ENCODE measurements at places on chromosomes 1 and 21.
A peak's percentile ranks its signal among the peaks of the same experiment; 100 is the strongest.

GRCh38 chr1:37347104-37347649 is 127.2 kb upstream of the ZC3H12A start:
- DNase-seq = no peak

DNA sequence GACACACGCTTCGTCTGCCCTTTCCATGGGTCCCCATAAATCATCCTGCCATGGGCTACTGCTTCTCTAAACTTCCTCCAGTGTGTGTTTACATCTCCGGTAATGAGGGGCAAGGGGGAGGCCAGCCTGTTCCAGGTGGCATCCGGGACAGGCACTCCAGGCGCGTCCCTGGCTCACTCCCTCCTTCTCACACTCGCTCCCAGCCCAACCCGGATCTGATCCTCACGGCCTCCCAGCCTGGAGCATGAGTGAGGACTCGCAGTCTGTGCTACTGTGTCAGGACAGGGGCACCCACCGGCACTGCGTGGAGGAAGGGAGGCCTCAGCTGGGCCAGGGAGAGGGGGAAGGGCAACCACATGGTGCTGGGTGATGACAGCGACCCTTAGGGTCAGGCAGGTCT is 225.4 kb downstream of the TRABD2B start:
- no peak for DNase-seq

DNA sequence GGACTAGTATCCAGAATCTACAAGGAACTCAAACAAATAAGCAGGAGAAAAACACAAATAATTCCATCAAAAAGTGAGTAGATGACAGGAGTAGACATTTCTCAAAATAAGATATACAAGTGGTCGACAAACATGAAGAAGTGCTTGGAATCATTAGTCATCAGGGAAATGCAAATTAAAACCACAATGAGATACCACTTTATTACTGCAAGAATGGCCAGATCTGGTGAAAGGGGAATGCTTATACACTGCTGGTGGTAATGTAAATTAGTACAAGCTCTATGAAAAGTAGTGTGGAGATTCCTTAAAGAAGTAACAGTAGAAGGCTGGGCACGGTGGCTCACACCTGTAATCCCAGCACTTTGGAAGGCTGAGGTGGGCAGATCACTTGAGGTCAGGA is 73.8 kb downstream of the POU2F1 start:
- no peak for DNase-seq

- DNase-seq = peak; percentile 83
Measured at GRCh38 chr1:31593770-31594632, 17.7 kb downstream of the TINAGL1 start.

DNA sequence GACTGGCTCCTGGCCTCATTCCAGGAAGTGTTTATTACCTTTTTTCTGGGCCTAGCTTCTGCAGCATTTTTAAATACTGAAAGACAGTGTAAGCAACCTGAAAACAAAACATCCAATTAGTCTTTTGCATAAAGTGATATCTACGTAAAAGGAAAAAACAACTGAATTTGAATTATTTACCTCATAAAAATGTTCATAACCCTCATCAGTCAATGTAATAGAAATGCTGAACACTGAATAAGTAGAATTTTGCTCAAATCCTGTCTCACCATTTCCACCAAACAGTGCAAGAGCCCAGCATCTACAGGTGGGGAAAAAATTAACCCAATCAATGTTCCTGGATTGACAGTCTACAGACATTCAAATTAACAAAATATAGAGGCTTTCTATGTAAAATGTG is 64.0 kb downstream of the NRDC start:
- DNase-seq = no peak

DNA sequence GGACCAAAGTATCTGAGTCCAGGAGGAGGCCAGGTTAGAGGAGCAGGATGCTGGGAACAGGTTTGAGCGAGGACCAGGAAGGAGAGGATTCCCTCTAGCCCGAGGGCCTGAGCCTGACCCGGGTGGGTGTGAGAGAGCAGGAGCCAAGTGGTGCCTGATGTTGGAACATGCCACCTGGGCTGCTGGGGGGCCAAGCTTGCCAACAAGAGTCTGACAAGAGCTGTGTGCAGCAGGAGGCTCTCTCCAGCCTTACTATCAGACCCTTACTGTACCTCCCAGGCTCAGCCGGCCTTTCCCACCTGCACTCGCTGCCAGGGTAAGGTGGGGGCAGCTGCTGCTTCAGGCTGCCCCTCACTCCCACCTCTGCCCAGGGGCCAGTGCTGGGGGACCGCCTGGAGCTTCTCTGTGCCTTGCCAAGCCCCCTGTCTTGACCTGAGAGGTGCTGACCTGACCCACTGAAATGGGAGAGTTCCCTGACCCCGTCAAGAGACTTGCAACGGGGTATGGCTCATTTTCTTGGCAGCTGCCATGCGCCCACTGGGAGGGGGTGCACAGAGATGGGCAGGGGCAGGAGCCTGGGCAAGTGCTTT is 159.6 kb upstream of the VAMP3 start:
- DNase-seq = no peak

GRCh38 chr1:227946624-227947385 is 927 bp downstream of the WNT9A start:
- peak; percentile 77 for DNase-seq

DNA sequence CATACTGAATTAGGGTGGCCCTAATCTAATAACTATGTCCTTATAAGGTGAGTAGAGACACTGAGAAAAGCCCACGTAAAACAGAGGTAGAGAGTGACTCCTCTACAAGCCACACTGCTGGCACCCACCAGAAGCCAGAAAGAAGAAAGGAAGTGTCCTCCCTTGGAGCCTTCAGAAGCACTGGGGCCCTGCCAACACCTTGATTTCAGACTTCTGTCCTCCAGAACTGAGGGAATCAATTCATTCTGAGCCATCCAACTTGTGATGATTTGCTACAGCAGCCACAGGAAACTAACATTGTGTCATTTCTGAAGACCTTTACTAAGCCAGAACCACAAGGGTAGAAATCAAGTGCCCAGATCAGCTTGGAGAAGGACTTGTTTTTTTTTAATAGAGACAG is 15.0 kb downstream of the GNB1 start:
- DNase-seq = peak; percentile 31

- DNase-seq = peak; percentile 97
Measured at GRCh38 chr1:186620566-186621350, 59.5 kb downstream of the PTGS2 start.

GRCh38 chr1:202659974-202660373 is 50.3 kb downstream of the SYT2 start:
- no peak for DNase-seq

- no peak for DNase-seq
Measured at GRCh38 chr1:200909071-200909470, 14.4 kb downstream of the INAVA start.

DNA sequence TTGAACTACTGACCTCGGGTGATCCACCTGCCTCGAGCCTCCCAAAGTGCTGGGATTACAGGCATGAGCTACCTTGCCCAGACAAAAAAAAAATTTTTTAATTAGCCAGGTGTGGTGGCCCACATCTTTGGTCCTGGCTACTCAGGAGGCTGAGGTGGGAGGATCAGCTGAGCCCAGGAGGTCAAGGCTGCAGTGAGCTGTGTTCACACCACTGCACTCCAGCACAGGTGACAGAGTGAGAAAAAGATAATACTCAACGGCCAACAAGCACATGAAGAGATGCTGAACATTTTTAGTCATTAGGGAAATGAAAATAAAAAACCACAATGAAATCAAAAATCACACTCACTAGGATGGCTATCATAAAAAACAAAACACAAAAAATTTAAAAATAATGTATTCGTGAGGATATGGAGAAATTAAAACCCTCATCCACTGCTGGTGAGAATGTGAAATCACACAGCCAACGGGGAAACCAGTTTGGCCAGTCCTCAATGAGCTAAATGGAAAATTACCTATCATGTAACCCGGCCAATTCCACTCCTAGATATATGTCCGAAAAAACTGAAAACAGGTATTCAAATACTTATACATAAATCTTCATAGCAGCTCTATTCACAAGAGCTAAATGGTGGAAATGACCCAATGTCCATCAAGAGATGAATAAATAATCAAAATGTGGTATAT is 41.2 kb downstream of the ENAH start:
- DNase-seq = no peak

DNA sequence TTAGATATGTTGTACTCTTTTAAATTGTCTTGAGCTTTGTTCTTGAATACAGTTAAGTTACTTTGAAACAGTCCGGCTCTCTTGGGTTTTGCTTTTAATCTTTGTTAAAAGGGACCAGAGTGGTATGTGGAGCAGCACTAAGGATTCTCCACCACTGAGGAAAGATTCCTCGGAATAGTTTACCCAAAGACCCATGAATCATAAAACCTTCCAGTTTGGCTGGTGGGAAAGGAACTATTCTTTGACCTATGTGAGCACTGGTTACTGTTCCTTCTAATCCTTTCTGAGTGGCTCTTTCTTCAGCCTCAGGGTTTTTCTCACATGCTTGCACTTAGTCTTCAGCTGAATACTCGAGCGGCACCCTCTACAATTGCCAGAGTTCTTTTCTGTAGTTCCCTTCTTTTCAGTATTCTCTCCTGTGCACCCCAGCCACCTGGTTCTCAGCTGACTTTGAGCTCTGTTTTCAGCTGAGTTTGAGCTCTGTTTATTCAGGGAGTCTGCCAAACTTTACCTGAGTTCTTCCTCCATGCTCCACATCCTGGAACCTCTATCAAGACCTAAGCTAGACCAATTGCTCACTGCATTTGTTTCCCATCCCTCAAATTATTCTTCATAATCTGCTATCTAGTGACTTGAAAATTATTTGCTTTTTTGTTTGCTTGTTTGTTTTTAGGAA is 253.8 kb upstream of the PLXNA2 start:
- no peak for DNase-seq

All from GM23248 (cell line).